ENCODE measurements at places on chromosomes 5 and 9.
A peak's percentile ranks its signal among the peaks of the same experiment; 100 is the strongest.

- no peak for DNase-seq
Observed at GRCh38 chr9:113594484-113595299, 131.2 kb downstream of the RGS3 start.

- DNase-seq, result no peak
Observed at GRCh38 chr5:171427318-171428167, 8.1 kb downstream of the FGF18 start.

DNA sequence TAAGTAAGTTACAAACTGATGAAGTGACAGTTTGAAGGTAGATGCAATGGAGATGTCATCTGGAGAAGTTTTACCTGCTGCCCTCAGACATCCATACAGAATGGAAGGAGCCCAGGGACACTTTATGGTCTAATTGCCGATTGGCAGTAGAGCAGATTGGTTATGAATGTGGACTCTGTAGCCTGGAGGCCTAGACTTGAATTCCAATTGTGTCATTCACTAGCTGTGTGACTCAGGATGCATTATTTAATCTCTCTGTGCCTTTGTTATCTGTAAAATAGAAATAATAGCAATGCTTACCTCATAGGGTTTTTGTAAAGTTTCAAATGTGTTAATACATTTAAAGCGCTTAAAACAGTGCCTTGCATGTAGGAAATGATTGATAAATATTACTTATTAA is 5.2 kb upstream of the TCERG1 start:
- DNase-seq, result no peak

DNA sequence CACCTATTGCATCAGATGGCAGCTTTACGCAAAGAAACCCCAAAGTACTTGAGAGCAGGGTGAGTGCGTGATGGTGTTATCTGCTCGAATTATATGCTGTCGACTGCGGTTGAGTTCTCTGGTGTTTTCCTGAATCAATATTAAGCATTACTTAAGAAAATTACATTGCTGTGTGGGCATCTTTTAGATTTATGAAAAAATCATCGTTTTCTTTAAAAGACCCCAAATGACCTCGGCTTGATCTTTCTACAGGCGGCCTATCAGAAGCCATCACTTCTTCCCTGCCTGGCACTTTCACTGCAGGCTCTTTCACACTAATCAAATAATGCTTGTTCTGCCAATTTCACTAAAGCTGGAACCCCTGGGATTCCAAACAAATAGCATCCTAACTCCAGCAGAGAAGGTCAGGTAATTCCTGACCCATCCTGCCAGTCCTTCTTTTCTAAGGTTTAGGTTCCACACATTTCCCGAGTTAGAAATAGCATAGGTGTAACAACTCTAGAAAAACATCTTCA is 1.7 kb downstream of the UBE2QL1 start:
- no peak for DNase-seq

GRCh38 chr9:37404590-37404989 is 17.9 kb upstream of the GRHPR start:
- no peak for DNase-seq

DNA sequence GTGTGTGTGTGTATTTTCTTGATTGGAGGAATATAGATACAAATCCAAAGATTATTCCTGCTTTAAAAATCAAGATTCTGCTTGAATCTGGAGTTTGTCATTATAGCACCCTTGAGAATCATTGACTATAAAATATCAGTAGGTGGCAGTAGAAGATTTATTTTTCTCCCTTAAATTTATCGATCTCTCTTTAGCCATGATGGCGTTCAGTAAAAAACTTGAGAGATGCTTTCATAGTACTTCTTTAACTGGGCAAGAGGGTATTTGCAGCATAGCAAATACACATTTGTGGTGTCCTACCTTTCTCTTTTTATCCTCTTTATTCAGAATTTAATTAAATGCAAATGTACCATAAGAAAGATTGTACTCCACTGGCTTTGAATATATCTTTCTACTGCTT is 307.7 kb downstream of the ADGRV1 start:
- DNase-seq, result no peak

DNA sequence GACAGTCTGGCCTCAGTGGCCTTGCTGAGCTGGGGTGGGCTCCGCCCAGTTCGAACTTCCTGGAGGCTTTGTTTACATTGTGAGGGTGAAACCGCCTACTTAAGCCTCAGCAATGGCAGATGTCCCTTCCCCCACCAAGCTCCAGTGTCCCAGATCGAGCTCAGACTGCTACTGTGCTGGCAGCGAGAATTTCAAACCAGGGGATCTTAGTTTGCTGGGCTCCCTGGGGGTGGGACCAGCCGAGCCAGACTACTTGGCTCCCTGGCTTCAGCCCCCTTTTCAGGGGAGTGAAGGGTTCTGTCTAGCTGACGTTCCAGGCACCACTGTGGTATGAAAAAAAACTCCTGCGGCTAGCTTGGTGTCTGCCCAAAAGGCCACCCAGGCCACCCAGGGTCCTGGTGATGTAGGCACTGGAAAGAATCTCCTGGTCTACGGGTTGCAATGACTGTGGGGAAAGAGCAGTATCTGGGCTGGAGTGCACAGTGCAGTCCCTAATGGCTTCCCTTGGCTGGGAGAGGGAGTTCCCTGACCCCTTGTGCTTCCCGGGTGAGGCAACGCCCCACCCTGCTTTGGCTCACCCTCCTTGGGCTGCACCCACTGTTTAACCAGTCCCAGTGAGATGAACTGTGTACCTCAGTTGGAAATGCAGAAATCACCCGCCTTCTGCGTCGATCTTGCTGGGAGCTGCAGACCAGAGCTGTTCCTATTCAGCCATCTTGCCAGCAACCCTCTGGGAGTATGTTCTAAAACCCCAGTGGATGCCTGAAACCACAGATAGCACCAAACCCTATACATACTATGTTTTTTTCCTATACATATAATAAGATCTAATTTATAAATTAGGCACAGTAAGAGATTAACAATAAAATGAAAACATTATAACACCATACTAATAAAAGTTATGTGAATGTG is 95.5 kb downstream of the TMEM161B start:
- no peak for DNase-seq

DNA sequence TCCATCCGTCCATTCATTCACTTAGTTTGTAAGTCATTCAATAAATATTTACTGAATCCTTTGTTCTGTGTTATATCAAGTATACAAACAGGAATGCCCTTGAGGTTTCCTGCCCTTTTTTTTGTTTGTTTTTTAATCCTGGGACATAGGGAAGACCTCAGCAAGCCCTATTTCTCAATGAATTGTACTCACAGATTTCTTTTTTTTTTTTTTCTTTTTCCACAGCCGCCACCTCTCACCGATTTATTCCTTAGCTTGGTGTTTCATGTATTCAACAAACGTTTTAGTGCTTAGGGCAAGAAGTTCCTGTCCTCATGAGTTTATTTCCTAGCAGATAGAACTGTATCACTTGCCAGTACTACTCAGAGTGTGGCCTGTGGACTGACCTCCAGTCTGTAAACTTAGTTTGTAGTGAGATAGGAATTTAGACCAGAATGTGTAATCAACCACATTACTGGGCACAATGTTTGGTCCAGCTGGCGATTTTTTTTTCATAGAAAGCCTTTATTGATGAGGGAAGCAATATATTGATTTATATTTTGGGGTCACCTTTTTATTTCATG is 35.4 kb upstream of the C5orf47 start:
- DNase-seq, result no peak

- no peak for DNase-seq
Observed at GRCh38 chr9:695252-695651, 146.2 kb upstream of the DMRT1 start.

GRCh38 chr9:109411798-109412352 is 86.2 kb downstream of the PTPN3 start:
- peak; percentile 32 for DNase-seq

GRCh38 chr5:33441241-33442177 is 744 bp downstream of the TARS1 start:
- DNase-seq, result peak; percentile 36

DNA sequence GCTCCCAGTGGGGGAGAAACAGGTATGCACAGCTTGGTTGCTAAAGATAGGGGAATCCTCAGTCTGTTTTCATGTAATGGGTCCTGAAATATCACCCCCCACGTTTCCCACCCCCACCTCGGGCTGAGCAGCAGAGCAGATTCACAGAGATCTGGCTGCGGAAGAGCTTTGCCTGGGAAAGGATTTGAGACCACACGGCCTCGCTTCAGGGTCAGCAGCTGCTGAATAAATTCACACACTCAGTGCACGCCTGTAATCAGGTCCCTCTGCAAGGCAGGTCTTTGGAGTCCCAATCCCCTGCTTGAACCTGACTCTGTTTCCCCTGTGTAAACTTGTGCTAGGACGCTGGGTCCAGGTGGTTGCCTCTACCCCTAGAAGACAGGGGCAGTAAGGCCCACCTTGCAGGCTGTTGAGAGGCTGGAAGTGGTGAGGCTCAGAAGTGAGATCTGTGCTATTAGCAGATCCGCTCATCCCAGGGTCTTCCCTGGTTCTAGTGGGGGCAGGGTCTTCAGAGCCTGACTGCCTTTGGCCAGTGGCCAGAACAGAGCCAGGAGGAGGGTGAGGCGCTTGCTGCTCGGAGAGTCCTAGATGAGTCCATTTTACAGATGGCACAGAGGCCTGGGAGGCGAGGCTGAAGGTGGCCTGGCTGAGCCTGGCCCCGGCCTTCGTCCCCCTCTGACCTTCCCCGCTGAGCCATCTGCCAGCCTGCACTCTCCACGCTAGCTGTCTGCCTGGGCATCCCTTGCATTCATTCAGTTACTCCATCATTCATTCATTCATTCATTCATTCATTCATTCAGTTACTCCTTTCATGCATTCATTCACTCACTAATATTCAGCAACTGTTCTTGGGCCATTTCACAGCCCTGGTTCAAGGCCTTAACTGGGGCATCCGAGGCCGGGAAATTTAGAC is 16.7 kb upstream of the NEURL1B start:
- DNase-seq, result no peak

DNA sequence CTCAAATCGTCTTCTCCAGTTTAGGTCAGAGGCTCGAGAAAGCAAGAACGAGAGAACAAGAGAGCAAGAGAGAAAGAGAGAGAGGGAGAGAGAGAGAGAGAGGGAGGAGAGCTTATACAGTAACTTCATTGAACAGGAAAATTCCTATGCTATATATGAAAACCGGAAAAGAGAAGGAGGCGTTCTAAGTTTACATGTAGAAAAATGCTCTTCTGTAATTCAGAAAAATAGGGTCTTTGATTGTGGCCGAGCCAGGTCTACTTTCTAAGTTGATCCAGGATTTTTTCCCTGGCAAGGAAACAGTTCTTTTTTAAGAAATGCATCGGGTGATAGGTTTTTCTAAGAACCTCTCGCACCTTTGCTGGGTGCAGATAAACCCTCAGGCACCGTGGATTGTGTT is 29.5 kb downstream of the COL15A1 start:
- DNase-seq, result no peak

- DNase-seq, result no peak
Observed at GRCh38 chr5:30878296-30878695, 315.2 kb upstream of the CDH6 start.

- no peak for DNase-seq
Observed at GRCh38 chr9:32426278-32426939, 42.0 kb downstream of the ACO1 start.

GRCh38 chr9:72577212-72577753 is 55.9 kb downstream of the TMC1 start:
- no peak for DNase-seq

- DNase-seq, result no peak
Observed at GRCh38 chr5:166356096-166356495, 1935.3 kb upstream of the WWC1 start.

DNA sequence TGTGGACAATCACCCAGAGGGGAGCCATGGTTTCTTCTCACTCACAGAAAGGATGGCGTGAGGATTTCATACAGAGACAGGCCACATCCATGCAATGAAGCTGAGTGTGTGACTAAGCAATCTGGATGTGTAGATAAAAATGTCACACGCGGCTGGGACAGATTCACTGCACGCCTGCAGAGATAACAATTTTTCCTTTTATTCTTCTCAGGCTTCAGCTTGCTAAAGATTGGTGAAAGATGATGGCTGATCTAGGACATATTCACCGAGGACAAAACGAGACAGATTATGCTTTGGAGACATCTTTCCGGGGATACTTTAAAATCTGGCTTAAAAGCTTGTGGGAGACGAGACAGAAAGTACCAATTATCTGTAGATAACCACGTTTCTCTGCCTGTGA is 313.9 kb upstream of the TRPC7 start:
- DNase-seq, result no peak

- no peak for DNase-seq
Observed at GRCh38 chr5:169300468-169301385, at the start of gene SLIT3. Gene SLIT3 (minus strand): TSS chr5:169301139. CDS start chr5:169300709, 430 bp downstream.

DNA sequence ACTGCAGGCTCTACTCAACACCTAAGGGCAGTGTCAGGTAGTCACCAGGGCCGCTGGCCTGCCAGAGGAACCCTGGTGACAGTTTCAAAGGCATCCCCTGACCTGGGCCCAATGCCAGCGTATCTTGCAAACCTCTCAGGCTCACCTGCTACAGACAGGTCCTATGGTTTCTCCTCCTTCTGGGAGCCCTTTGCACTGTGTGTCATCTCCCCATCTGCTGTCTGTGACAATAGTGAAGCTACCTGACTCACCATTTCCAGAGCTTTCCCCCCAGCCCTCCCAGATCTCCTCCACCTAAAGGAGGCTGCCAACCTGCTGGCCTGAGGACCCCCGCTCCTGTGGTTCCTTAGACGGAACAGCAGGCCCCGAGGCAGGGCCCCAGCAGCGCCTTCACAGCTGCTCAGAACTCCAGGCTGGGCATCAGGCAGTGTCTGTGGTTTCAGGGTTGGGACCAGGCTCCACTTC is 203.1 kb downstream of the FSTL4 start:
- DNase-seq, result no peak

DNA sequence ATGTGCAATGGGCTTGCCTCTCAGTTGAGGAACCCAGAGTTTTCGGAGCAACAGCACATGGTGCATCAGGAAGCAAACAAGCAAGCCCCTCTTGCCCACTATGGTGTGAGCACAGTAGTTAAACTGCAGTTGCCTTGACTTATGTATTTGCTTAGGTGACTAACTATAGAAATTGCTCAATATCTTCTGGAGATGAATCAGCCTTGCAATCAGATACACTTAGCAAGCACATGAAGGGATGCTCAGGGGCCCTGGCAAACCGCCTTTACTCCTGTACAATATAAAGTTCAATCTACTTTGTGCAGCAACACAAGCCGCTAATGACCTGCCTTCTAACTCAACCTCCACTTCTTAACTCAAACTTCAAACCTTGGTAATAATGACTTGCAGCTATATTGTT is 581.7 kb upstream of the RIOK2 start:
- DNase-seq, result no peak

DNA sequence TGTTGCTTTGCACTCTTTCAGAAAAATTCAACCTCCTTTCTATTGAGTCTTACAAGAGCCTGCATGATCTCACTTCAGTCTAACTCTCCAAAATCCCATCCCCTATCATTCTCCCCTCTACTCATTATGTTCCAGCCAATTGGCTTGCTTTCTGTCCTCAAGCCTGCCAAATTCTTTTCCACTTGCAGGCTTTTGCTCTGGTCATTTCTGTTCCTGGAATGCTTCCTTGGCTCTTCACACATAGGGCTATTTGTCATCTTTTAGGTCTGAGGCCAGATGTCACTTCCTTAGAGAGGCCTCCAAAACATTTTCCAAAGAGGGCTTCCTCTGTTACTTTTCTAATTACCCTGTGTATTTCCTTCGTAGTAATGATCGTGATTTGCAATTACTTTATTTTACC is 11.8 kb upstream of the CHD1 start:
- DNase-seq, result no peak

- no peak for DNase-seq
Observed at GRCh38 chr9:94993160-94993820, 266.8 kb downstream of the AOPEP start.

GRCh38 chr5:111752426-111752965 is 4.5 kb downstream of the NREP start:
- DNase-seq, result no peak

GRCh38 chr9:15377625-15378540 is 44.8 kb upstream of the SNAPC3 start:
- DNase-seq, result no peak

GRCh38 chr5:1548702-1549474 is 25.1 kb upstream of the LPCAT1 start:
- peak; percentile 8 for DNase-seq
